Stimulated activated CD4-positive, alpha-beta T cell treated with anti-CD3 and anti-CD28 coated beads, Interleukin-1b, Interleukin-23, amount 100 ng/mL, for 1 hour (primary cell): ENCODE measurements at places on chromosomes 2 and 18.

DNA sequence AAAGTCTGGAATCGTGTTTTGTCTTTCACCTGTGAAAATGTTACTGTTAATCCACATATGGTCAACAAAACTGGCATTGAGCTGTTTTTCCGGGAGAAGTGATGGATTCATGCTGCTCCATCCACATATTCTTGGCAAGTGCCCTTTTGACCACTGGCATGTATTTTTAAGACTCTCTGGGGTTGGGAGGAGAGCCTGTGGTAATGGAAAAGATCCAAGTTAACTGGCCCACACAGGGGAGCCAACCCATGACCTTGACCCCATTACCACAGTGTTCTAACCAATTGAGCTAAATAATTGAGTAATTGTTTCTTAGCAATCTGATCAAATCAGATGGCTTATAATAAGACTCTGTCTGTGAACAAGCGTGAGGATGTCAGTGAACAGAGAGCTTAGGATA, 296.2 kb upstream of the NRP2 start:
- DNase-seq = no peak

DNA sequence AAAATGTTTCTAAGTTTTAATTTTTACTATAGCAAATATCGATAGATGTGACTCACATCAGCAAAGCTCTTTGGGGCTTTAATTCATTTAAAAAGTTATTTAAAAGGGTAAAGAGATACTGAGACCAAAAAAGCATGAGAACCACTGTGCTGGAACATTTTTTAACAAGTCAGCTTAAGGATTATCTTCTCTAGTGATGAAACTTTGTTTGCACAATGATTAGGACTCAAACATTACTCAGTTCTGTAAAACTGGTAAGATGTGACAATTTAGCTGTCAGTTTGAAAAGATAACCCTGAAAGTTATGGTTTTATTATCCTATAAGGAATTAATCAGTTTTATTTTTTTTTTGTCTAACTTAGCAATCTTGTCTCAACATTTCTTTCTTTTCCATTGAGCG, 301.4 kb downstream of the TSN start:
- no peak for DNase-seq

DNA sequence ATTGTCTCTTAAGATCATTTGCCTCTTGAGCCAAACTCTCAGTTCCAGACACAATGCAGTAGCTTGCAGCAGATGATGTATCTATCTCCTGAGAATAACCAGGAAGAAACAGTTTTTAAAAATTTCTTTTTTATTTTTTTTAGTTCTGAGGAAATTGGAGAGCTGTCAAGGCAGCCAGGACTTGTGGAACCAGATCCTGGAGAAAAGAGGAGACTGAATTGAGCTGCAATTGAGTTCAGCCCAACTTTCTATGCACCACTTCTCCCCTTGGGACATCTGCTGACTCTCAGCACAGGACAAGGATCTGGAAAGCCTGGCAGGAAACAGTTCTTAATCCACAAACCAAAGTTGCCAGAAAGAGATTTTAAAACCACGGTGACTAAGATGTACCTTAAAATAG, 13.5 kb upstream of the CSRNP3 start:
- DNase-seq = no peak

DNA sequence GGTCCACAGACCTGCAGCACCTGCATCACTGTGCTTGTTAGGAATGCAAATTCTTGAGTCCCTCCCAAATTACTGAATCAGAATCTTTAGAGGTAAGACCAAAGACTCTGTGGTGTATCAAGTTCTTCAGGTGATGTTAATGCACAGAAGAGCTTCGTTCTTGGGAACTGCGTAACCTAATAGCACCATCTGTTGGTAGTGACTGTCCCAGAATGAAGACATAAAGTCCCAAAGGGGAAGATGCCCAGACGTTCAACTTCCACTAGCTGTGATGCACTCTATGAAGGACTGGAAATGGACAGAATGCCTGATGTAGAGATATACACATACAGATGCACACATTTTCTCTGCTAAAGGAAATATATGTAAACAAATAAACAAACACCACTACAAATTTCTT, 576.0 kb downstream of the LRP1B start:
- no peak for DNase-seq

GRCh38 chr2:195666113-195666712, 9.2 kb downstream of the SLC39A10 start:
- no peak for DNase-seq

DNA sequence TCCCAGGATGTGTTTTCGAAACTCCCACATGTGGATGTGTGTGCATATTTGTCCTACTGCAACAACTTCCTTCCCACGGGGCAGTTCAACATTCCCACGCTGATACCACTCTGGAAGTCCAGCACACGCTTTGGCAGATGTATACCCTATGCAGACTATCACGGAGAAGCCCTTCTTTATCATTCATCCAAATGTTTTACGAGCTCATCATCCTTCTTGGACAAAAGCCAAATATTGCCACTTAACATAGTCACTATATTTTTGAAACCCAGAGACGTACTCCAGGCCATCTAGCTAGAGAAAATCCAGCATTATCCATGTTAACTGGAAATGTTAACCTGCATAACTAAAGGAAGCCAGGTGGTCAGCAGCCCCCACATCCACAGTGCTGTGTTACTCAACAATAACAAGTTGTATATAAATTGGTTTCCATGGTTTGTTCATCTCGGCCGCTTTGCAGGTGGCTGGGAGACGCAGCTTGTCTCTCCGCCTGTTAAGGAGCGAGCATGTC, 131.5 kb downstream of the ZNF532 start:
- no peak for DNase-seq

GRCh38 chr2:204251998-204252376, 293.3 kb upstream of the PARD3B start:
- no peak for DNase-seq

DNA sequence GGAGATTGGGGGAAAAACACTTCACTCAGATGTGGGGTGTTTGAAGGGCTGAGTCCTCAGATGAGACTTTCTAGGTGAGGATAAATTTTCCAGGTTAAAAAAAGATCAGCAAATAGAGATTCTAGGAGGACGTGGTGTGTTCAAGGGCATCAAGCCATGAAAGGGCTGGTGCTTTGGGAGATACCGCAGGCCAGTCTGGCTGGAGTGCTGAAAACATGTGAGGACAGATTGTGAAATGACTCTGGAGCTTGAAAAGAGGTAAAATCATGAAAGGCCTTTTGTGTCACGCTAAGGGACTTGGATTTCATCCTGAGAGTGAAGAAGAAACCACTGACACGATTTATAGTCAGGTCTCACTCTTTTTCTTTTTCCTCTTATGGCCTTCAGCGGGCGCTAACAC, 320.5 kb downstream of the DPP10 start:
- DNase-seq = no peak
